ENCODE measurements at places on chromosomes 5 and 9.

- no peak for DNase-seq
These were observed 35.5 kb upstream of the CDKN2B start for GRCh38 chr9:22044583-22044982.

DNA sequence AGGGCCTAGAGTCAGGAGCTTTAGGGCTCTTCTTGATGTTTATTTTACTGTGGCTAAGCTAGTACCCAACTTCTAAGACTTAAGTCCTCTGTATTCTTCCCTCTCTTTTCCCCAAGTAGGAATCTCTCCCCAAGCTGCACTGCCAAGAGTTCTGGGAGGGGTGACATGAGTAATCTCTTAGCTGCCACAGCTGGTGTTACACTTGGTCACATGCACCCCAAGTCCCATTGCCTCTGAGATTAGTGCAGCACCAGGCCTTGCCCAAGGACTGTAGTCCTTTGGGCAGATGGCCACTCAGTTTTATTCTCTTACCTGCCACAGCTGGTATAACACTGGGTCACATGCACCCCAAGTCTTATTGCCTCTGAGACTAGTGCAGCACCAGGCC, 114.7 kb upstream of the RIOK2 start:
- no peak for DNase-seq

- DNase-seq, result no peak
These were observed 12.0 kb upstream of the ASS1 start for GRCh38 chr9:130432796-130433167.

- DNase-seq, result no peak
These were observed 145.5 kb downstream of the PTTG1 start for GRCh38 chr5:160567031-160567705.

- DNase-seq, result no peak
These were observed 9.3 kb upstream of the KIAA1958 start for GRCh38 chr9:112477330-112477729.
